ENCODE measurements at places on chromosomes 12 and 14. TPM values are rescaled to one million over a fixed set of nuclear protein-coding genes. Genes with fewer than 3 reads are reported as not detected.

- H3K36me3 ChIP-seq = no peaks in the 10 kb centered on the region
These were observed 16.8 kb upstream of the DYNC1H1 start for GRCh38 chr14:101947577-101947903.

DNA sequence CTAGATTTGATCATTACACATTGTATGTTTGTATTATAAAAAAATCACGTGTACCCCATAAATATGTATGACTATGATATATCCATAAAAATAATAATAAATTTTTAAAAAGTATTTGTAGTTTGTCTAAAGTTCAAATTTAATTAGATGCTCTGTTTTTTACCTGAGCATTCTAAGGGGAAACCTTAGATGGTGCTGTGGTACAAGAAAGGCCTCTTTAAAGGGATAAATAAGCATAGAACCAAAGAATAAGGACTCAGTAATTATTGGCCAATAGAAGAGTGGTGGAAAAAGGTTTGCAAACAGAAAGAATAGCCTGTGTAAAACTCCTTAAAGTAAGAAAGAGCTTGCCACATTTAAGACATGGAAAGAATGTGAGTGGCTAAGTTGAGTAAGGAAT lies 580.1 kb upstream of the SEL1L start:
- H3K27me3 ChIP-seq = peaks cover 2% of the 10 kb centered on the region
- H3K4me1 ChIP-seq = no peaks in the 10 kb centered on the region

DNA sequence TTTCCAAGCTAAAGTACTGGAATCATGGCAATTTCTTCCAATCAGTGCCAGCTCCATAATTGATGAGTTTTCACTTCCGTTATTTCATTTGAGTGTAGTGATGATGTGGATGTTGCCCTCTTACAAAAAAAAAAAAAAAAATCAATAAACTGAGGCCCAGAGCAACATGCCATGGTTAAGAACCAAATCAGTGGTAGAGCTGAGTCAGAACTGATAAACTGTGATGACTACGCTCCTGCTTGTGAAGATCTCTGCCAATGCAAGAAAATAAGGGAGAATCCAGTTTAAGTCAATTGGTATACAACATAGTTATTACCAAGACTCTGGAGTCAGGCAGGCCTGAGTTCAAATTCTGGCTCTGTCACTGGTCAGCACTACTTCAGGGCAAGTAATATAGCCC lies 102.7 kb downstream of the GPR135 start:
- no peaks in the 10 kb centered on the region for H3K4me1 ChIP-seq
- no peak overlapping the region for H3K4me3 ChIP-seq
- DNase-seq = no peak
- no peak overlapping the region for H3K27ac ChIP-seq

CLEC6A gene
- total RNA-seq = not detected

DNA sequence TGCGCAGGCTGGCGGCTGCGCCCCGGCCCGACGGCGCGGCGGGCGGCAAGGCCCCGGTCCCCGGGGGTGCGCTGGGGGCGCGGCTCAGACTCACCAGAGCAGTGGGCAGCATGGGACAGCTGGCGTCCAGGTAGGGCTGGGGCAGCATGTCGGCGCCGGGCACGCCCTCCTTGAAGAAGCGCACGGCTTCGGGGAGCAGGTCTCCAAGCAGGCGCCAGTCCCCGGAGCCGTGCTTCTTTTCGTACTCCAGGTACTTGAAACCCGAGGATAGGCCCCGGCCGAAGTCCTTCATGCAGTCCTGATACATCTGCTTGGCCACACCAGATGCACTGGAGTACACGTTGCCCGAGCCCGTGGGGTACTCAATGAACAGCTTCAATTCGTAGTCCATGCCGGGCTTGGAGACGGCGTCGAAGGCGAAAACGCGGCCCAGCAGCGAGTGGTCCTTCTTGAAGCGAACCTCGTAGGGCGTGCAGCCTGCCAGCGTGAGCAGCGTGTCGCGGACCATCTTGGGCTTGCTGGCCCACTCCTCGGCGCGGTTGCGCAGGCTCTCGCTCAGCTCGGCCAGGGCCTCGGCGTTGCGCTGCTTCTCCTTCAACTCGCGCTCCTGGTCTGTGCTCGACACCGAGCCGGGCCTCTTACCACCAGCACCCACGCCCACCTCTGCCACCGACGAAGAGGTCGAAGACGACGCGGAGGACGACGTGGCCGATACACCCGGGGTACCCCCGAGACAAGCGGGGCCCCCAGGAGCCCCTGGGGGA lies 2.2 kb downstream of the IRF2BPL start:
- H3K27ac ChIP-seq = peak overlapping the region; percentile 33
- H3K4me1 ChIP-seq = peaks cover 40% of the 10 kb centered on the region
- DNase-seq = no peak

DNA sequence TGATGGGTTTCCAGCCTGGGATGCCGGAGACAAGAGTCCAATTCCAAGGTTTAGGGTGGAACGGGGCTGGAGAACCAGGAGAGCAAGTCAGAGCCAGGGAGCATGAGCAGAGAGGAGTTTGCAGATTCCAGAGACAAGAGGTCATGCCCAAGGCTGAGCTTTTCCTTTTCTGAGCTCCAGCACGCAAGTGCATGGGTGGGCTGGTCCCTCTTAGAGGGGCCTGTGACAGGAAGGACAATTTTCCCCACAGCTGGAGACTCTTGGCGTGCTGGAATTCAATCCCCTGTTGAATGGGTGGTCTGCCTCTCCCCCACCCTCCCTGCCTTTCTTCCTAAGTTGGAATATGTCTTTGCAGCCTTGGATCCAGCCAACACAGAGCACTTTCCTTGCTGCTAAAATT lies 431.9 kb downstream of the BCL11B start:
- H3K4me3 ChIP-seq = no peak overlapping the region
- peaks cover 10% of the 10 kb centered on the region for H3K36me3 ChIP-seq
- no peaks in the 10 kb centered on the region for H3K4me1 ChIP-seq
- no peak overlapping the region for H3K27ac ChIP-seq
- no peak for DNase-seq
- H3K27me3 ChIP-seq = peaks cover 2% of the 10 kb centered on the region

Data from glutamatergic neuron (in vitro differentiated cells).